Esophagus squamous epithelium (tissue), 5 donors: ENCODE measurements at places on chromosomes 3 and 15. TPM values are rescaled to one million over a fixed set of nuclear protein-coding genes. Genes with fewer than 3 reads are reported as not detected.

GRCh38 chr15:88645171-88646087 lies 6.6 kb downstream of the ISG20 start:
- peaks cover 38% of the 10 kb centered on the region for H3K4me1 ChIP-seq
- no peak overlapping the region for H3K4me3 ChIP-seq
- H3K27me3 ChIP-seq = no peaks in the 10 kb centered on the region
- H3K36me3 ChIP-seq = peaks cover 8% of the 10 kb centered on the region
- no peak overlapping the region for H3K27ac ChIP-seq

DNA sequence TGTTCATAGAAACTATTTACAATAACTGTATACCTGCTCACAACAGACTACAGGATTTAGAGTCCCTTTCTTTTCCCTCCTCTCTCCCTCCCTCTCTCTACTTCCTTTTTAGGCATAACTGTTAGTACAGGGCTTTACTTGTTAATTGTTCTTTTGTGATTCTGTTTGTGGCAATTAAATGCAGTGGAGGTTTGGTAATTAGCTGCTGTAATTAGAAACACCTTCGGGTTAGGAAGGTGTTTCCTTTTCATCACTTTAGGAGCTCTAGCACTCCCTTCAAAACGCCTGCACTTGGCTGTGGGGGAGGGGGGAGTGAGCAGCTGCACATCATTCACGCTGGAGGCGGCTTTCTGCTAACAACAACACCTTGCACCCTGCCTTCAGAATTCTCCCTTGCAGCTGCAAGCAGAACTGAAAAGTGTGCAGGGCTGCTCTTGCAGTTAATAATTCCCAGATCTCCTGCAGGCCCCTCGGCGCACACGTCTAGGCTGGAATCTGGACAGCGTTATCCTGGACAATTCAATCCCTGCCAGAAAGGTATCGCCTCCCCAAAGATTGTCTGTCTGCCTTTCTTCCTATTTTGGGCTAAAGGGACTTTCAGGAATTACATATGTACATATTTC lies 242.6 kb upstream of the RGMA start:
- H3K27ac ChIP-seq = no peak overlapping the region
- no peak overlapping the region for H3K4me3 ChIP-seq
- H3K36me3 ChIP-seq = no peaks in the 10 kb centered on the region
- no peaks in the 10 kb centered on the region for H3K27me3 ChIP-seq
- no peak for DNase-seq

DNA sequence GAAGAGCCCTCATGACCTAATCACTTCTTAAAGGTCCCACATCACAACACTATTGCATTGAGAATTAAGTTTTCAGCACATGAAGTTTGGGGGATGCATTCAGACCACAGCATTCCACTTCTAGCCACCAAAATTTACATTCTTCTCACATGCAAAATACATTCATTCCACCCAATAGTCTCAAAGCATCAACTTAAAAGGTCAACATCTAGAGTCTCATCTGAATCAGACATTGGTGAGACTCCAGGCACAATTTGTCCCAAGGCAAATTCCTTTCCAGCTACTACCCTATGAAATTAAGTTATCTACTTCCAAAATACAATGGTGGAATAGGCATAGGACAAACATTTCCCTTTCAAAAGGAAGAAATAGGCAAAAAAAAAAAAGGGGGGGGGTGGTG lies 64.9 kb downstream of the PLSCR2 start:
- H3K27me3 ChIP-seq = no peaks in the 10 kb centered on the region
- no peaks in the 10 kb centered on the region for H3K36me3 ChIP-seq
- no peak overlapping the region for H3K4me3 ChIP-seq
- DNase-seq = no peak

- peak overlapping the region; percentile 19 for H3K27ac ChIP-seq
- no peaks in the 10 kb centered on the region for H3K36me3 ChIP-seq
- peaks cover 32% of the 10 kb centered on the region for H3K27me3 ChIP-seq
- DNase-seq = no peak
Measured at GRCh38 chr3:16516695-16517481, 3.4 kb upstream of the RFTN1 start.

GRCh38 chr3:52396011-52396906 lies 48.6 kb downstream of the SEMA3G start:
- DNase-seq = no peak
- H3K4me3 ChIP-seq = no peak overlapping the region
- H3K36me3 ChIP-seq = peaks cover 11% of the 10 kb centered on the region
- no peak overlapping the region for H3K27ac ChIP-seq
- H3K27me3 ChIP-seq = no peaks in the 10 kb centered on the region

- no peak overlapping the region for H3K4me3 ChIP-seq
- no peak overlapping the region for H3K27ac ChIP-seq
- no peaks in the 10 kb centered on the region for H3K36me3 ChIP-seq
- DNase-seq = no peak
Measured at GRCh38 chr3:168622795-168623194, 527.1 kb upstream of the GOLIM4 start.

The THRB gene
- total RNA-seq = 4.7 TPM
